ENCODE measurements at places on chromosomes 7 and 10.

DNA sequence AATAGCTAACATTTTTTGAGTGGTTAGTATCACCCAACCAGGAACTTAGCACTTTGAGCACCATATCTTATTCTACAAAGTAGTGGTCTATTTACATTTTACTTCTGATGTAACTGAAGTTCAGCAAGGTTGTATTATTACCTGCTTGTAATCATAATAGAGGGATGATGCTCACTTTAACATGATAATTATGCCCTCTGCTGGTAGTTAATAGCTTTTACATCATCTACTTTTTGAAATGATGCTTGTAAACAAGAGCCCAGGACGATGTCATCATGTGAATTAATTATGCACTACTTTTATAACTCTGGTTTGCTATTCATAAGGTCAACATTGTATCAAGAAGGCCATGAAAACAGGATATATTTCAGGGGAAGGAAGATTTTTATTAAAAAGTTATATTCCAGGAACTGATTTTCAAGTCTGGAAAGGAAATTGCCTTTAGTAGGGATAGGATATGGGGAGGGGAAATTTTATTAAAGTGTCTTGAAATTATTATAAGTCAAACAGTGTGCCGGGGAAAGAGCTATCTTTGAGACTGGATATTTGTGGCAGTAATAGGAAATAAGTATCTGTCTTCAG, 80.3 kb upstream of the SCIN start:
- peak; percentile 5 for DNase-seq

- DNase-seq, result no peak
These were observed 10.4 kb upstream of the BAMBI start for GRCh38 chr10:28666751-28667467.

DNA sequence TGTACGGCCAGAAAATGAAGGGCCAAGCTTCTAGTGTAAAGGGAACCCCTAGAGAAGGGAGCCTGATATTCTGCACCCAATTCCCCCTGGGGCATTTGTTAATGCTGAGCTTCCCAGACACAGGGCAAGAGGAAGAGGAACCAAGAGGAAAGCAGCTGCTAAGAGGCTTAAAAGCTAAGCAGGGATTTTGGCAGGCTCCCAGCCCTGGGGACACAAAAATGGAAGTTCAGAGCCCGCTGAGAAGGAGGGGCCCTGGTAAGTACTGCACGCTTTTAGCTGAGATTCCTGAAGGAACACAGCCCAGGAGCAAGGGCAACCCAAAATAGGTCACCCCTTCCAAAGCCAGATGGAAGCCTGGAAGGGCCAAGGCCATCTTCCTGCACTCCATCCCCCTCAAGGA, 387.3 kb upstream of the MGMT start:
- DNase-seq, result no peak

GRCh38 chr7:1220977-1221745, 11.5 kb upstream of the UNCX start:
- no peak for DNase-seq

DNA sequence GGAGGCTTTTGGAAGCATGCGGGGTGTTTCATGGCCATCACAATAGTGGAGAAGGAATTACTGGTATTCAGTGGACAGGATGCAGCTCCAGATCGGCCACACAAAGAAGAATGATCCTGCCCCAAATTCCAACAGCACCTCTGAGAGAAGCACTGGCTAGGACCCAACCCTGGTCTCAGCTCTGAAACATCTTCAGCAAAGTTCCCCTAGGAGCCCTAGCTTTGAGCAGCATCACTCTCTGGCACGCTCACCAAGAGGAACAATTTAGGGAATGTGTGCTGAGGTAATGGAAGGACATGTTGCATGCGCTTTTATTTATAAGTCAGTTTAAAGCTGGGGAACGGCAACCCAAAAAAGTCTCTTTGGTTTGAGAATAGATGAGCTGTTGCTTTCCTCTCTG, 5.5 kb upstream of the OPN1SW start:
- DNase-seq, result no peak

- no peak for DNase-seq
These were observed 652 bp downstream of the PCGF5 start for GRCh38 chr10:91220954-91221675.

DNA sequence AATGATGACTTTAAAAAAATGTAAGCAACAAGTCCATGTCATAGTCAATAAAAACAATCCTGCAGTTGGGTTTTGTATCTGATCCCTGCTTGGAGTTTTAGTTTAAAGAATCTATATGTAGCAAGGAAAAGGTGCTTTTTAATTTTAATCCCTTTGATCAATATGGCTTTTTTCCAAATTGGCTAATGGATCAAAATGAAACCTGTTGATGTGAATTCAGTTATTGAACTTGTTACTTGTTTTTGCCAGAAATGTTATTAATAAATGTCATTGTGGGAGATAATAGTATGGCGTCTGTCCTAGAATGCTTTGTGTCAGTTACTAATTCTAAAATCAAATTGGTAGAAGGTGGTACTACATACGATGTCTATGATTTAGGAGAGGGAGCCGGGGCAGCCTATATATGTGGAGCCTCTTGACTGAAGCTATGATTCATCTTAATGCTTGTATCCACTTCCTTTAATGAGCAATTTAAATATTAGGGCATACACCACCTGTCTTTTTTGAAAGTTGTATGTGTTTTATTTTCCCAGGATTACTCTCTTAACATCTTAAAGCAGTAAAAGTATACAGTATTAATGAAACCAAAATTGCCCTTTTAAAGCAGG, 10.3 kb upstream of the PBLD start:
- no peak for DNase-seq

- DNase-seq, result no peak
These were observed 62.5 kb upstream of the KCNMA1 start for GRCh38 chr10:77700086-77700485.

GRCh38 chr7:19114551-19114855, 2.9 kb downstream of the TWIST1 start:
- no peak for DNase-seq

GRCh38 chr10:31645786-31646185, 282.8 kb downstream of the ARHGAP12 start:
- DNase-seq, result no peak

DNA sequence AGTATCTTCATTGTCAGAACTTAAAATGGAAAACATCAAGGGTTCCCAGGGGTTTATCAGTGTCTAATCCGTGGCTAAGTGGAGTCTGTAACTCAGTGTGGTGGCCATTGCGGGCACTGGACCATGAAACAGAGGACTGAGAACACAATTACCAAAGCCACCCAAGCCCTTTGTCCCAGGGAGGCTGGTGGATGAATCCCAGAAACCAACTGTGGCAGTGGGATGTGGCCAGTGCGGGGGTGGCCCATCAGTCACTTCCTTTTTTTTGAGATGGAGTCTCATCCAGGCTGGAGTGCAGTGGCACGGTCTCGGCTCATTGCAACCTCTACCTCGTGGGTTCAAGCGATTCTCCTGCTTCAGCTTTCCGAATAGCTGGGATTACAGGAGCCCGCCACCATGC, 61.8 kb downstream of the TACC2 start:
- no peak for DNase-seq

DNA sequence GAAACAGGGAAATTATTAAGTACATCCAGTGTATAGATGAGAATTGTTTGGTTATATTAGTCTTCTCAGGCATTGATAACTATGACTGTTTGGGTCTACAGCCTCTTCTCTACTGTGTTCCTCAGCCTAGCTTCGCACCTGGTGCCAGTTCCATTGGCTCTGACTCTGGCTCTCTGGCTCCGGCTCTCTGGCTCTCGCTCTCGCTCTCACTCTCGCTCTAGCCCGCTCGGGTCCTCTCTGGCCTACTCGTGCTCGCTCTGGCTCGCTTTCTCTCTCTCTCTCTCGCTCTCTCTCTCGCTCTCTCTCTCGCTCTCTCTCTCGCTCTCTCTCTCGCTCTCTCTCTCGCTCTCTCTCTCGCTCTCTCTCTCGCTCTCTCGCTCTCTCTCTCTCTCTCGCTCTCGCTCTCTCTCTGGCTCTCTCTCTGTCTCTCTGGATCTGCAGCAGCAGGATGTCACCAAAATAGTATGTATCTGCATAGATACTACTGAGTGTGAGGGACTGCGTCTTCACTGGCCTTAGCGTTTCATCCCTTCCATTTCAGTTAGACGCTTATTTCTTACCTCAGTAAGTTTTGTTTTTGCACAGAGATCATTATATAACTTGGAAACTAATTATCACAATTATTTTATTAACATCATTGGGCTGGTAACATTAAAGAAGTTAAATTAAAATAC, 6.5 kb upstream of the SSBP1 start:
- no peak for DNase-seq

GRCh38 chr7:79500759-79501158, 47.3 kb upstream of the MAGI2 start:
- DNase-seq, result no peak

- DNase-seq, result no peak
These were observed 57.4 kb downstream of the MKLN1 start for GRCh38 chr7:131385039-131385605.

DNA sequence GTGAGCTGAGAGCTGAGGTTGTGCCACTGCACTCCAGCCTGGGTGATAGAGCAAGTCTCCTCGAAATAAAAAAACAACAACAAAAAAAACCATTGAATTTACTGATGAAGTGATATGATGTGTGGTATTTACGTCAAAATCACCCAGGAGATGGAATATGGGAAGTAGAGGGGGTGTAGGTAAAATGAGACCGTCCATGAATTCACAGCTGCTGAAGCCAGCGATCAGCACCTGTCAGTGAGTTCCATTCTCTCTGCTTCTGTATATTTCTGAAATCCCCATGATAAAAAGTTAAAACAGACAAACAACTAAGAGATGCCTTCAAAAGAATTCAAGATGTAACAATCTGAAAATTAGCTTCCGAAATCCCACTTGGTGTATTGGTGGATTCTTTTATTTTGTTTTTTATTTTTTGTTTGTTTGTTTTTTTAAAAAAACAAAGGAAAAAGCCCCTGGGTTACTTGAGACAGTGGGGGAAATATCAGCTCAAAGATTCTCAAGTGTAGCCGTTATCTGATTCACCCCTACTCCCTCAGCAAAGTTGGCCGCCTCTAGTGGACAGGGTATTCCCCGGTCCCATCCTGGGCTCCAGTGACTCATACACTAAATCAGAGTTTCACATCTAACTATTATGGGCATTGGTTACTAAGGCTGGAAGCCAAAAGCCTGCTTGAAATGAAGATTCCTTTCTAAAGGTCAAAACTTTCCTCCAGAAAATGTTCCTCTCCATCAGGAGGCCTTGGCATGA, 76.4 kb downstream of the MAP3K8 start:
- DNase-seq, result no peak

- DNase-seq, result no peak
These were observed 171.0 kb downstream of the SND1 start for GRCh38 chr7:127822822-127823508.

- DNase-seq, result no peak
These were observed 478.3 kb downstream of the TNS3 start for GRCh38 chr7:47103498-47104205.

DNA sequence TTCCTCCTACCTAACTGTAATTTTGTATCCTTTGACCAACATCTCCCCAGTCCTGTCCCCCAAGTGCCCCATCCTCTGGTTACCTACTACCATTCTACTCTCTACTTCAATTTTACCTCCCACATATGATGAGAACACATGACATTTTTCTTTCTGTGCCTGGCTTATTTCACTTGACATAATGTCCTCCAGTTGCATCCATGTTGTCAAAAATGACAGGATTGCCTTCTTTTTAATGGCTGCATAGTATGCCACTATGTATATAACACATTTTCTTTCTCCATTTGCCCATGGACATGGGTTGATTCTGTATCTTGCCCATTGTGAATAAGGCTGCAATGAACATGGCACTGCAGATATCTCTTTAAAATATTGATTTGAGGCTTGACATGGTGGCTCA, 33.7 kb downstream of the GLI3 start:
- no peak for DNase-seq

DNA sequence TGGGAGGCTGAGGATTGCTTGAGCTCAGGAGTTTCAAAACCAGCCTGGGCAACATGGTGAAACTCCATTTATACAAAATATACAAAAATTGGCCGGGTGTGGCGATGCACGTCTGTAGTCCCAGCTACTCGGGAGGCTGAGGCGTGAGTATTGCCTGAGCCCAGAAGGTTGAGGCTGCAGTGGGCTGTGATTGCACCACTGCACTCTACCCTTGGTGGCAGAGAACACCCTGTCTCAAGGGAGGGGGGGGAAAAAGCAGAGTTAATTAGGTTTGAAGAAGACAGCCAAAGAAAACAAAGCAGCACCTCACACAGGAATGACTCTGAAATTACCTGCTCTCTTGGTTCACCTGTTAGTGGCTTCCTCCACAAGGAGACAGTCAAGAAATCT, 110.0 kb downstream of the EEPD1 start:
- no peak for DNase-seq

- DNase-seq, result peak; percentile 41
These were observed 19.1 kb upstream of the GPAM start for GRCh38 chr10:112202561-112203241.

GRCh38 chr10:132593900-132594876, 56.6 kb downstream of the INPP5A start:
- no peak for DNase-seq

- DNase-seq, result peak; percentile 51
These were observed 1.1 kb upstream of the GTF2I start for GRCh38 chr7:74656441-74656836.

- no peak for DNase-seq
These were observed 1.3 kb downstream of the TYSND1 start for GRCh38 chr10:70145166-70145665.

DNA sequence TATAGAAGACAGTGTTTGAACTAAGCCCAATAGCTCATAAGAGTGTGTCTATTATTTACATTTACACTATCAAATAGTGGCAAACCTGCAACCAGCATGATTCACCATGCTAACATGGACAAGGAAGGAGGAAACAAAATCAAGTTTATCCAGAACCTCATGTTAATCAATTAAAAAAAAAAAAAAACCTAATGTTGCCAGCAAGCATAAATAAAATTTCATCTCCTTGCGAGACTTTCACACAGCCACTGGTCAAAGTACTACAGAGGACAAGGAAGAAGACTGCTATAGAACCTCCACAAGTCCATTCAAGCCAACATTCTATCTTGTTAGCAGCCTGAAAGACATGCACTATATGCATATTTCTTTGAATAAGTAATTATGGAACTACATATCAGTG, 9.7 kb downstream of the TM9SF3 start:
- no peak for DNase-seq

DNA sequence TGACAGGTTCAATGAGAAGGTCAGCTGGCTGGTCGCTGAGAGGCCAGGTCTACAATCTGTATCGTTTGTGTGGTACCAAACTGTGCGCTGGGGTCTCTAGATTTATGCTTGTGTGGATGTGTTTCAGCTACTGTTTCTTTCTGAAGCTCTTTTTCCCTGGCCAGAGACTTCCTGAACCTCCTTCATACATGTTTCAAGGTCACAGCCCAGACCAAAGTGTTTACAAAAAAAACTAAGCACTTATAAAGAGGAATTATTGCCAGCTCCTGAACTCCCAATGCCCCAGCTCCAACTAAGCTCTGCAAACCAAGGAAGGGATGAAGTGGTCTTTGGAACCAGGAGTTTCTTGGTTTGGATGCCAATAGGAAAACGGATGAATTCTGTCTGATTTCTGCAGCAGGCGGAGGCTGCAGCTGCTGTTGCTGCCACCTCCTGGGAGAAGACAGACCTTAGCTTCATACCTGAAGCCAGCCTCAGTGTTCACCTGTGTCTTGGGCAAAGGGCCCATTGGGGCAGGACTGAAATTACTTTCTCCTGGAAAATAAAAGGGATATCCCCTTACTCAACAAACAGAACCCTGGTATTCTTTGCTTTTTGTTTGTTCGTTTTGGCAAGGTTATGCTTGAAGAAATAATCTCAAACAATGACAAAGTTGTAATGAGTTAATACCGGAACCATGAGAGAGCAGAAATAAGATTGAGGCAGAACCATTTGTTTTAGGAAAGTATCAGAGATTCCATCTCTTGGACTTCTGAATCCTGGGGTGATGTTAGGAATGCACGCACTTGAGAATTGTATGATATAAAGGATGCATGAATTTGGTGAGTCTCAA, 24.6 kb upstream of the MKLN1 start:
- peak; percentile 16 for DNase-seq

- no peak for DNase-seq
These were observed 198.1 kb downstream of the FZD1 start for GRCh38 chr7:91462316-91462715.
